COLO829 (cell line): ENCODE measurements at places on chromosomes 12 and 14.

DNA sequence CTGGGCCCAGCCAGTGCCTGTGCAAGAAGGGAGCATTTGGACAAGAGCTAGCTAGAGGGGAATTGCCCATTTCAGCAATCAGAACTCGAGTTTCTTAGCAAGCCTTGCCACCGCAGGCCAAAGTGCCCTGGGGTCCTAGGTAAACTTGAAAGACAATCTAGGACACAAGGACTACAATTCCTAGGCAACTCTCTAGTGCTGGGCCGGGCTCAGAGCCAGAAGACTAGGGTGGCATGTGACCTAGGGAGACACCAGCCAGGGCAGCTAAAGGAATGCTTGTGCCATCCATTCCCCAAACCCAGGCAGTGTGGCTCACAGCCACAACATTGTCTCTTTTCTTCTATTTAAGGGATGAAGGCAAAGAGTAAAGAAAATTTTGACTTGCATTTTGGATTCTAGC, 205.0 kb downstream of the BMP4 start:
- DNase-seq: no peak

DNA sequence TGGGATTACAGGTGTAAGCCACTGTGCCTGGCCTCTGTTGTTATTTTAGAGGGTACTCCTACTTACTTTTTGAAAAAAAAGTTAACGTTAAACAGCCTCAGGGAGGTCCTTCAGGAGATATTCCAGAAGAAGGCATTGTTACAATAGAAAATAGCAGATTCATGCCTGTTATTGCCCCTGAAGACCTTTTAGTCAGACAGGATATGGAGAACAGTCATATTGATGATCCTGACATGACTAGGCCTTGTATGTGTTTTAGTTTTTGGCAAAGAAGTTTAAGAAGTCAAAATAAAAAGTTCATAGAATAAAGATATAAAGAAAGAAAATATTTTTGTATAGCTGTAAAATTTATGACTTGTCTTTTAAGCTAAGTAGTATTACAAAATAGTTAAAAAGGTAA, 45.3 kb downstream of the WASHC3 start:
- no peak for DNase-seq

- DNase-seq: peak; percentile 51
These were observed 9.5 kb upstream of the PGF start for GRCh38 chr14:74964787-74965485.

DNA sequence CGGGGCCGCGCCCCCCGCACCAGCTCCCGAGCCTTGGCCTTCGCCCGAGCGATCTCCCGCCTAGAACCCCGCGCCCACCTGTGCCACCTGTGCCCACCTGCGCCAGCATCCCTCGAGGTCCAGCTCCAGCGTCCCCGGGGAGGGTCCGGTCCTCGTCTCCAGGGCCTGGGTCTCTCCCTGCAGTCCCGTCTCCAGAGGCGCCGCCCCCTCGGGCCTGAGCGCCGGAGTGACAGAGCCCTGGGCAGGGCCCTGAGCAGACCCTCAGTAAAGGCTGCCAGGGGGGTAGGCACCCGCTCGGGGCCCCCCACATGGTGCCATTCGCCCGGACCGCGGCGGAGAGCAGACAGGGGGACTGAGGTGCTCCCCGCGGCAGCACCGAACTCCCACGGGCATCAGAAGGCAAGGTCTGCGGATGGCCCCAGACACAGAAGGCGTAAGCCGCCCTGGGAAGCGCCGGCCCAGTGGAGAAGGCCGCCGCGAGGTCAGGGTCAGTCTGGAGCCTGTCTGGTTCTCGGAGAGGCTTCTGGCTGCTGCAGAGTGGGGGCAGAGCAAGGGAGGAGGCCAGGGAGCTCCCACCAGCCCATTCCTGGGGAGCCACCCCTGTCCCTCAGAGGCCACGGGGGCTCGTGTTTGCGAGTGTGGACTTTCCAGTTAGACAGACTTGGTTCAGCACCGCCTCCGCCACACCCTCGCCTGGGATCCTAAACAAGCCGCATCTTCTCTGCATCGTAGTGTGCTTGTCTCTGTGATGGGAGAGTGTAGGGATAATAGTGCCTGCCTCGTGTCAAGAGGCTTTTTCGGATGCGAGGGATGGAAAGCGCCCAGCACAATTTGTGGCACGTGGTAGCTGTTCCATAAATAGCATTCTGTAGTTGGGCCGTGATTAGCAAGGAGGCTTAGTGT, 1.1 kb upstream of the PPP1R13B start:
- DNase-seq: no peak

DNA sequence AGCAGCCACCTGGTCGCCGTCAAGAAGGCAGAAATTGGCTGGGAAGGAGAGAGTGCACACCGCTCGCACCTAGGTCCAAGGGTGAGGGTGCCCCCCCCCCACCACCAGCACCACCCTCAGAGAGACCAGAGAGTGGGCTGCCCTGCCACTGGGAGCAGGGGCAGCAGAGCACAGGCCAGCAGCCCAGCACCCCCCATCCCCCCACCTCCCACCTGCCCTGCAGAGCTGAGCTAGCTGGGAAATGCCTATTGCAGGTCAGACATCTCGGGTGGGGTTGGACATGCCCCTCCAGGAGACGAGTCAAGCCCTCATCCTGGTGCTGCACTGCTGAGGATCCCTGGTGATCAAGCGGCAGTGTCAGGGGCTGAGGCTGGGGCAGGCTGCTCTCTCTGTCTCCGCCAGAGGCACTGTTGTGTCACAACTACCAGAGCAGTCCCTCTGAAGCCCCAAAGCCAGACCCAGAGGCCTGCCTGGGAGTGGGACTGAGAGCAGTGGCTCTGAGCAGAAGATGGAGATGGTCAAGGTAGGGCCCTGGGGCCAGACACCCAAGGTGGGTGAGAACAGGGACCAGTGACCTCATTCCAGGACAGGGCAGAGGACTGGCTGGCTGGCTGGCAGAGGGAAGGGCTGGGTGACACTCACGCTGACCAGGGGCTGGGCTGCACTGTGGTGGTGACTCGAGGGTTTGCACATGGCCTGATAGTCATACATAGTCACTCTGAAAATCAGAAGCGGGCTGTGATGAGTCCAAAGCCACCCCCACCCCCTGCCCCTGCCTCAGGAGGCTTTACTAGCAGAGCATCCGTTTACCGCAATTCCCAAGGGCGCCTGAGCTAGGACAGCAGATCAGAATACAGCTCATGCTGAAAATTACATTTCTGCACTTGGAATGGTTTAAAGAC, 19.7 kb upstream of the LRTM2 start:
- no peak for DNase-seq

DNA sequence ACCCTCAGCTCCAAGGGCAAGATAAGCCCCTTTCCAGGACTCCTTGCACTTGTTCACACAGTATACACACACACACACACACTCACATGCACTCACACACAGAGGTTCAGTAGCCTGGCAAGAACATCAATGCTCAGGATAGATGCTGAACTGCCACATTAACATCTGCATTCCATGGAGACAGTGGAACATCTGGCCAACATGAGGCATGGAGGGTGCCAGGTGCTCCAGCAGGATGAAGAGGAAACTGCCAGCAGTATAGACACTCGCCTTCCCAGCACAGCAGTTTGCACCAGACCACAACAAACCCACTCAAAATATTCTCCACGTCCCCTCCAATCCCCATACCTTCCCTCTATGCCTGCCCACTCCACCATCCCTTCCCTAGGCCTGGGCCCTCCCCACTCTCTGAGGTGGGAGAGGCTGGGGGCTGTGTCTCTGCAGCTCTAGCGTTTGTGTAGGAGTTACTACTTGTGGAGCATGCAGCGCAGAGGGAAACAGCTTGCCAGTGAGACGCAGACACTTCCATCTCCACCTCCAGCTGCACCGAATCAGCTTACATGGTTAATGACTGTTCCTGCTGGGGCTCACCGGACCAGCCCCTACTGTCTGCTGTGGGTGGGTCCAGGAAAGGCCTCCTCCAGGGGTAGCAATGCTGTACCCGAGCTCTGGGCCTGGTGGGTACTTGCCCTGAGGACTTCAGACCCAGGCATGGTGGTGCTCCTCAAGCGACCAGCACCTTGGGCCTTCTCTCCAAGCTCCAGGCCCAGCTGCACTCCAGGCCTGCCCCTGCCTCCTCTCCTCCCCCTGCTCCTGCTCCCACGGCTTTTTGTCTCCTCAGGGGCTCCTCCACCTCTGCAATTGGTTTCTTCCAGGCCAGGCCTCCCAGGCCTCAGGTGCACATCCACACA, 18.6 kb upstream of the PLEKHG3 start:
- DNase-seq: no peak

GRCh38 chr12:22539055-22539454, 5.3 kb downstream of the C2CD5 start:
- peak; percentile 28 for DNase-seq
